ENCODE measurements at places on chromosomes 12 and 14. TPM values are rescaled to one million over a fixed set of nuclear protein-coding genes. Genes with fewer than 3 reads are reported as not detected.

DDHD1 gene
- 6.6 TPM for total RNA-seq

SSTR1 gene
- 0.11 TPM for total RNA-seq

YARS2 gene
- total RNA-seq, result 31.3 TPM

MBD6 gene
- 4.9 TPM for total RNA-seq

EPS8 gene
- 14.7 TPM for total RNA-seq

LTBR gene
- total RNA-seq, result 25.5 TPM

PLEKHD1 gene
- total RNA-seq, result under 0.01 TPM

CDC42BPB gene
- total RNA-seq, result 102 TPM

ARHGEF25 gene
- total RNA-seq, result 1.1 TPM

ERP29 gene
- total RNA-seq, result 95.9 TPM

CDH24 gene
- total RNA-seq, result 0.69 TPM

ACVR1B gene
- total RNA-seq, result 12.7 TPM

AMDHD1 gene
- not detected for total RNA-seq

SIX1 gene
- total RNA-seq, result 0.11 TPM

DBX2 gene
- total RNA-seq, result not detected

OR4L1 gene
- total RNA-seq, result not detected

SLC35F4 gene
- not detected for total RNA-seq

SOCS2 gene
- total RNA-seq, result 80.9 TPM

VRTN gene
- not detected for total RNA-seq
